Small intestine (tissue), 16 donors: ENCODE measurements at places on chromosomes 1 and 21. TPM values are rescaled to one million over a fixed set of nuclear protein-coding genes. Genes with fewer than 3 reads are reported as not detected.

Gene RCSD1
- 14.1 TPM for polyA plus RNA-seq

Gene SAMD11
- polyA plus RNA-seq: 13.6 TPM

Gene HOOK1
- 7.8 TPM for polyA plus RNA-seq

Gene DNASE2B
- not detected for polyA plus RNA-seq

Gene LCE6A
- polyA plus RNA-seq: not detected

Gene IL19
- not detected for polyA plus RNA-seq

DNA sequence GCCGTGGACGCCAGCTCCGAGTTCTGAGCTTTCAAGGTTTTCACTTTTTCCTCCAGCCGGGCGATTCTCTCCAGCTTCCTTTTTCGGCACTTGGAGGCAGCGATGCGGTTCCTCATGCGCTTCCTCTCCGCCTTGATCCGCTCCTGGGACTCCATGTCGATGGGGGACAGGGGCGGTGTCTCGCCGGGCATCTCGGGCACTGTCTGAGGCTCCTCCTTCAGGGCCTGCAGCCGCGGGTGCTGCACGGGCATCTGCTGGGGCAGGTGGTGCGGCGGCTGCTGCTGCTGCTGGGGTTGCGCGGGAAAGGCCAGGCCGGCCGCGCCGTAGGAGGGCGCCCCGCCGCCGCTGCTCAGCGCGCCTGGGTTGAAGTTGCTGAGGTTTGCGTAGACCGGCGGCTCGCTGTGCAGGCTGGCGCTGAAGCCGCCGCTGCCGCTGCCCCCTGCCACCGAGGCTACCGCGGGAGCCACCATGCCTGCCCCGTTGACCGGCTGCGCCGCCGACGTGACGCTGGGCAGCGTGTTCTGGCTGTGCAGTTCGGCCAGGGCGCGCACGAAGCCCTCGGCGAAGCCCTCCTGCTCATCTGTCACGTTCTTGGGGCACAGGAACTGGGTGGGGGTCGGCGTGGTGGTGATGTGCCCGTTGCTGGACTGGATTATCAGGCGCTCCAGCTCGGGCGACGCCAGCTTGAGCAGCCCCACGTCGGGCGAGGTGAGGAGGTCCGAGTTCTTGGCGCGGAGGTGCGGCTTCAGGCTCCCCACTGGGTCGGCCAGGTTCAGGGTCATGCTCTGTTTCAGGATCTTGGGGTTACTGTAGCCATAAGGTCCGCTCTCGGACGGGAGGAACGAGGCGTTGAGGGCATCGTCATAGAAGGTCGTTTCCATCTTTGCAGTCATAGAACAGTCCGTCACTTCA is 1.4 kb downstream of the JUN start:
- peak overlapping the region; percentile 99 for H3K27ac ChIP-seq
- peak overlapping the region; percentile 92 for H3K4me3 ChIP-seq
- H3K27me3 ChIP-seq: no peaks in the 10 kb centered on the region
- DNase-seq: peak; percentile 55
- no peaks in the 10 kb centered on the region for H3K36me3 ChIP-seq
- H3K4me1 ChIP-seq: peaks cover 4% of the 10 kb centered on the region

DNA sequence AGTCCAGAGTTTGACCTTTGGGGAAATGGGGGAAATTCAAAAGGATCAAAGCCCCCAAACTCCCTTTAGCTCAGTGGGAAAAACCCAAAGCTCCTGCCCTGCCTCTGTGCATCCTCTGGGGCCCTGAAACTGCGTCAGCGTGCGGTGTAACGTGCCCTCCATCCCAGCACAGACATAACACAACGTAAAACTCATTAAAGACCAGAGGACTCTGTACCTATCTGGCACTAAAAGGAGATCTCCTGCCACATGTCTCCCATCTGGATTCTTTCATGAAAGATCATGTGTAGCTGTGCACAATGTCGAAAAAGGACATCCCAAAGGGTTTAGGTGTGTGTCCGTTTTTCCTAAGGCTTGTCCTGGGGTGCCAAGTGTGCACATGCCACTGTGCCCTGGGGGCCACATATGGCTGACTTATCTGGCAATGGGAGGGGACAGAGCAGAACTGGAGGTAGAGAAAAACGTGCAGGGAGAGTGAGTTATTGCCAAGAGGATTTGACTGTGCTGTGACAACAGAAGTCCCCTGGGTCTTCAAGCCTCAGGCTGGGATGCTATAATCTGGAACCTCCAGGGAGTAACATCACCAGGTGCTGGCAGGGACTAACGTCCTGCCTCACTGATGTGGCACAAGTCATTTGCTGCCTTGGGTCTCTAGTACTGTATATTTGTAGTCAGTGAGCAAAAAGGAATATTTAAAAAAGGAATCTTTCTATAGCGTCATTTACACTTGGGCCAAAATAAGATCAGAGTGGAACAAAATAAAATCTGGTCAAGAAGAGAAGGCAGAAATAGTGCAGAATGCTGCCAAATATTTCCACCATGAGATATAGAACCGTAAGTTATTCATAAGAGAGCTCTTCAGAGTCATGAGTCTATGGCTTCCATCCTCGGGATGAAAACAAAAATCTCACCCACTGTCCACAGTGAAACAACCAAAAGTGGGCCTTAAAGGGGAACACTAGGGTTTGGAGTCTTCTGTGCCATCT is 52.3 kb downstream of the ITPKB start:
- no peak for DNase-seq
- peak overlapping the region; percentile 9 for H3K27ac ChIP-seq
- H3K4me1 ChIP-seq: no peaks in the 10 kb centered on the region
- no peaks in the 10 kb centered on the region for H3K27me3 ChIP-seq
- H3K36me3 ChIP-seq: no peaks in the 10 kb centered on the region
- H3K4me3 ChIP-seq: no peak overlapping the region

DNA sequence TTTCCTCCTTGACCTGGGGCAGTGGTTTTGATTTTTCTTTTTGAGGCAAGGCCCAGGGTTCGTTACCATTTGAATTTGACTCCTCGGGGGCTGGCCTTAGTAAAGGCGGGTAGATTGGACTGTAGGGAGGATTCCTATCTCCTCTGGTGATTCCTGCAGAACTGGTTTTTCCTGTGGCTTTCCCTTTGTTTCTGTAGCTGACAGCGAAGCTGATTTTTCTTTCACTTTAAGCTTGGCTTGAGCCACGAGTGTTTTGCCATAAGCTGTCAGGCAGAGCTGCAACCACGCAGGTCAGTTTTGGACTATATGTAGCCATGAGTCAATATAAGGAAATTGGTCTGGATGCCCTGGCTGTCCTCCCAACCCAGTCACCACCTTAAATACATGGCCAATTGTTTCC is 28.7 kb upstream of the KCNJ15 start:
- H3K27me3 ChIP-seq: no peaks in the 10 kb centered on the region
- no peak for DNase-seq
- H3K4me1 ChIP-seq: no peaks in the 10 kb centered on the region
- H3K36me3 ChIP-seq: no peaks in the 10 kb centered on the region
- H3K4me3 ChIP-seq: no peak overlapping the region

- H3K36me3 ChIP-seq: peaks cover 2% of the 10 kb centered on the region
- no peaks in the 10 kb centered on the region for H3K27me3 ChIP-seq
- peaks cover 18% of the 10 kb centered on the region for H3K4me1 ChIP-seq
- no peak overlapping the region for H3K27ac ChIP-seq
- DNase-seq: no peak
- H3K4me3 ChIP-seq: no peak overlapping the region
Observed at GRCh38 chr1:39110882-39111281, 84.7 kb downstream of the NDUFS5 start.

GRCh38 chr21:33760641-33761440 is 118.5 kb downstream of the ITSN1 start:
- DNase-seq: no peak
- no peak overlapping the region for H3K27ac ChIP-seq
- H3K36me3 ChIP-seq: peaks cover 14% of the 10 kb centered on the region
- H3K27me3 ChIP-seq: no peaks in the 10 kb centered on the region
- no peak overlapping the region for H3K4me3 ChIP-seq

GRCh38 chr1:25020851-25021590 is 90.9 kb upstream of the RUNX3 start:
- DNase-seq: no peak
- no peaks in the 10 kb centered on the region for H3K4me1 ChIP-seq
- H3K27me3 ChIP-seq: no peaks in the 10 kb centered on the region
- H3K36me3 ChIP-seq: no peaks in the 10 kb centered on the region
- peak overlapping the region; percentile 52 for H3K27ac ChIP-seq
- no peak overlapping the region for H3K4me3 ChIP-seq

DNA sequence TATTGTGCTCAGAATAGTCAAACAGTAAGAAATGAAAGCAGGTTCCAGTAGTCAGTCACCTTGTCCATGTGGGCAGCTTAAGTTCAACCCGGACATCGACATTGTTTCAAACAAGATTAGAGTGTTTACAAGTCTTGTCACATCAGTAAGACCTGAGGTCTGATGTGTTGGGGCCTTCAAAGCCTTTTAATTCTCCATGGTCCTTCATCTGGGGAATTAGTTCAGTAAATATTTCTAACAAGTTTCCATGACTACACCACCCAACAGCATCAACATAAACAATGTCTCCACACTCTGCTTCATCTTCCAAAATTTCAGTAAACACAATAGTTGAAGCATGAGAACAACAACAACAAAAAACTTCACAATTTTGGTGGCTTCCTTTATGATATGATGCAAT is 15.1 kb upstream of the ADORA1 start:
- peaks cover 3% of the 10 kb centered on the region for H3K27me3 ChIP-seq
- no peak overlapping the region for H3K27ac ChIP-seq
- no peak overlapping the region for H3K4me3 ChIP-seq
- H3K36me3 ChIP-seq: no peaks in the 10 kb centered on the region
- no peaks in the 10 kb centered on the region for H3K4me1 ChIP-seq
- no peak for DNase-seq

DNA sequence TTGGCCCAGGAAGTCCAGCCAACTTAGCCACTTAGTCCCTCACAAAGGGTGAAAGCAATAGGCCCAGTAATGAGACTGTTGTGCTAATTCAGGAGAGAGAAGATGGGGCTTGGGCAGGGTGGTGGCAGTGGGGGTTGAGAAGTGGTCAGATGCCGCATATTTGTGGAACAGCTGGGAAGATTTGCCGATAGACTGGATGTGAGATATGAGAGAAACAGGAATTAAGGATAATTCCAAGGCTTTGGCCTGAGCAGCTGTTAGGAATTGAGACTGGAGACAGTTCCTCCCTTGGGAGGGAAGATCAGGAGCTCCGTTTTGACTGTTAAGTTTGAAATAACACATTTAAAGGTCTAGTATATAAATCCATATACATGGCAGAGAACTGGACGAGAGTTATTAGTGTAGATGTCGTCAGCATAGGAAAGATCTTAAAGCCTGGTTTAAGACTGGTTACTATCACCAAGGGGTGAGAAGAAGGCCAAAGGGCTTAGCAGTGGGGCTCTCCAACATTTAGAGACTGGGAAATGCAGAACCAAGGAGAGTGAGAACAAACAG is 323.7 kb upstream of the FAM78B start:
- H3K27me3 ChIP-seq: no peaks in the 10 kb centered on the region
- no peaks in the 10 kb centered on the region for H3K4me1 ChIP-seq
- no peak overlapping the region for H3K27ac ChIP-seq

GRCh38 chr1:66599346-66599745 is 65.4 kb downstream of the SGIP1 start:
- no peaks in the 10 kb centered on the region for H3K4me1 ChIP-seq
- DNase-seq: no peak
- H3K36me3 ChIP-seq: no peaks in the 10 kb centered on the region
- no peak overlapping the region for H3K4me3 ChIP-seq
